Stimulated activated CD8-positive, alpha-beta memory T cell treated with anti-CD3 and anti-CD28 coated beads, Interleukin-2, amount 100 ng/mL, for 1 hour (primary cell): ENCODE measurements at places on chromosomes 2 and 18.

DNA sequence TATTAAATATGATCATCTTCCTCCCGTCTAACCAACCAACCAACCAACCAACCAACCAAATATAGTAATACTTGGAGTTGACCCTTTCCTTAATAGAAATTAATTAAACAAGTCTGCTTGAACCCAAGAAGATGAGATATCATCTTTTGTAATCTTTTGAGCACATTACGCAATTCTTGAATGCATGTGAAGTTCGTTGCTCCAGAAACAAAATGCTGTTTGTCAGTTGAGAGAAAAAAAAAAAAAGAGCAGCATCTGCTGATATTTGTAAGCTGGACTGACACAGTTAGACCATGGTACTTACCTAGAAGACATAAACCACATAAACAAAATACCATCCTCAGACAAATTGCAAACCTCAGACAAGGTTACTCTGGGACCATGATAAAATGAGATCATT, 9.2 kb upstream of the SERPINB2 start:
- no peak for DNase-seq

GRCh38 chr2:143085125-143085784, 44.0 kb upstream of the ARHGAP15 start:
- DNase-seq, result no peak

DNA sequence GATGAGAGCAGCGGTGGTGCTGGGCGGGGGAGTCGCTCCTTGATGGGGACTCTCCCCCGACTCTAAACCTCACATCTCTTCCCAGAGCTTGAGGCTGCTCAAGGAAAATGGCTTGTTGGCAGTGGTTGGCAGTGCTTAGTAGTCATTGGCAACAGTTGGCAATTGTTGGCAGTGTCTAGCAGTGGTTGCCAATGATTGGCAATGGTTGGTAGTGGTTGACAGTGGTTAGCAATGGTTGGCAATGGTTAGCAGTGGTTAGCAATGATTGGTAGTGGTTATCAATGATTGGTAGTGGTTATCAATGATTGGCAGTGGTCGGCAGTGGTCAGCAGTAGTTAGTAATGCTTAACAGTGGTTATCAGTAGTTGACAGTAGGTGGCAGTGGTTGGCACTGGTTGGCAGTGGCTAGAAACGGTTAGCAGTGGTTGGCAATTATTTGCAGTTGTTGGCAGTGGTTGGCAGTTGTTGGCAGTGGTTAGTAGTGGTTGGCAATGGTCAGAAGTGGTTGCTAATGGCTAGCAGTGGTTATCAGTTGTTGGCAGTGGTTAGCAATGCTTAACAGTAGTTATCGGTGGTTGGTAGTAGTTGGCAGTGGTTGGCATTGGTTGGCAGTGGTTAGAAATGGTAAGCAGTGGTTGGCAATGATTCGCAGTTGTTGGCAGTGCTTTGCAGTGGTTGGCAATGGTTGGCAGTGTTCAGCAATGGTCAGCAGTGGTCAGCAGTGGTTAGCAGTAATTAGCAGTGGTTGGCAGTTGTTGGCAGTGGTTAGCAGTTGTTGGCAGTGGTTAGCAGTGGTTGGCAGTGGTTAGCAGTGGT, 85.4 kb upstream of the OTOS start:
- no peak for DNase-seq

- no peak for DNase-seq
Observed at GRCh38 chr2:67671464-67672450, 274.6 kb downstream of the ETAA1 start.

- DNase-seq, result no peak
Observed at GRCh38 chr18:62437235-62438017, 85.4 kb upstream of the ZCCHC2 start.

DNA sequence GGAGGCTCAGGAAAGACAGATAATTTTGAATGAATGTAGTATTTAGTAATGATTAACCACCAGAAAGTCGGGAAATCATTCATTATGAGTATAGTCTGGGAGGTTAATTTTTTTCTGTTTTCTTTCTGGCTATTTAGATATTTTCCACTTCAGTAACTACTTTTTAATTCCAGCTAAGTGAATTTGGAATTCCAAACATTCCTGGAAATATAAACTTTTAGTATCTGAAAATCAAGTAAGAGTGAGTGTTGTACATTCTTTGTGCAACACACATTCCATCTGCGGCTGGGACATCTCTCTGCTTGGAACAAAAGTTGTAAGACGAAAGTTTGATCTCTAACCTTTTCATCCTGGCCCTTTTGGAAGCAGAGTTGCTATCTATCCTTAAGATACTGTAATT, 275.7 kb upstream of the SPRED2 start:
- DNase-seq, result no peak

GRCh38 chr2:194332799-194333490, 1324.1 kb upstream of the SLC39A10 start:
- no peak for DNase-seq

DNA sequence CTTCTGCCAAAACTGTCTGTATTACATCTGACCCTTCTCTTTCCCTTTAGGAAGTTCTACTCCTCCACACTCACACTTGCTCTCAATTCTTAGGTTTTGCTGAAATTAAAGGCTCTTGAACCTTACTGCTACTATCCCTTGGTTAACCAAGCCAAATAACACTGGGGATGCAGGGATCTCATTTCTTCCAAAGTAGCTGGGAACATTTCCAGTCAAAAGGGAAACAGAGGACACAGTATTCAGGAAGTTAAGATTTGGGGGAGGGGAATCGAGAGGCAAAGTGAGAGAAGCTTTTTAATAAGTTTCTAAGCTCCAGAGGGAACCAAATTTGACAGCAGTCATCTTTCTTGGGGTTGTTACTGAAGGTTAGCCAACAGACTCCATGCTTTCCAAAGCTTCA, 6.2 kb downstream of the SEPTIN2 start:
- DNase-seq, result no peak

GRCh38 chr2:219387306-219388120, at the start of gene DNPEP:
Gene DNPEP (minus strand): TSS chr2:219387912. CDS start chr2:219387794, 118 bp downstream.
- DNase-seq, result peak; percentile 92

GRCh38 chr2:177406182-177406581, 13.6 kb downstream of the AGPS start:
- no peak for DNase-seq

- no peak for DNase-seq
Observed at GRCh38 chr2:162824304-162824703, 14.3 kb downstream of the KCNH7 start.

DNA sequence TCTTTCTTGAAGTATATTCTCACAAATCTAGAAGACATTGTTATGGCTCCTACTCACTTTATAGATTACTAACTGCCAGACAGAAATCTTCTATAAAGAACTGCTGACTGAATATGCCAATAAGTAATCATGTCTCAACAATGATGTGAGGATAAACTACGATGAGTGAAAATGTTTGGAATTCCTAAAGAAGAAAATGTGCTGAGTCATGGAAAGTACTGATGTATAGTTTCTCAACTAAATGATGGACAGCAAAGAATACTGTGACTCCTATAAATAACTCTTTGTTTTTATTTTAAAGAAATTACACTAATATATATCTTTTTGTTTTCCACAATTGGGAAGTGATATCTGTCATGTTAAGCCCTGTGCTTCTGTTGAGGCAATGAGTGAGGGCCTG, 232.9 kb downstream of the LNPK start:
- DNase-seq, result no peak

DNA sequence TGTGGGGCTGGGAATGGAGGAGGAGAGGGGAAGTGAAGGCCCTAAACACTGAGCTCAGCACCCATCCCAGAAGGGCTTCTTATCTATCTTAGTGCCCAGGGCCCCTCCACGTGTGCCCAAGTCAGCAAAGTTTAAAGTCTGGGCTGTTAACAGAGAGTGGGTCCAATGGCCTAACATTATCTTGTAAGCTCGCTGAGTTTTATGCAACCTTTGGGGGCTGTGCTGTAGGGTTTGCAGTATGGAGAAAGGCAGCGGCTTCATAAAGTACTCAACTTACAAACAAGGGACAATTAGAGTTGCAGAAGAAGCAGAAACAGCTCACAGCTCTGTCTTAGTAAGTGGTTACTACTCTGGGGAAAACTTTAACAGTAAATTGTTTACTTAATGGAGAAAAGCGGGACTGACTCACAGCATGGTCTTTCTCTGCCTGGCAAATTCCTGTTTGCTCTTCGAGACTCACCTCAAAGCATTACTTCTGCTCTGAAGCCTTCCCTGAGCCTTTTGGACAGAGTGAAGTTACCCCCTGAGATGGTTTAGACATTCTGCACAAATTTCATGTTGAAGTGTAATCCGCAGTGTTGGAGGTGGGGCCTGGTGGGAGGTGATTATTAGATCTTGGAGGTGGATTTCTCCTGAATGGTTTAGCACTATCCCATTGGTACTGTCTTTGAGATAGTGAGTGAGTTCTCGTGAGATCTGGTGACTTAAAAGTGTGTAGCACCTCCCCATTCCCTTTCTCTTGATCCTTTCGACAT, 9.0 kb downstream of the ENOSF1 start:
- DNase-seq, result no peak

DNA sequence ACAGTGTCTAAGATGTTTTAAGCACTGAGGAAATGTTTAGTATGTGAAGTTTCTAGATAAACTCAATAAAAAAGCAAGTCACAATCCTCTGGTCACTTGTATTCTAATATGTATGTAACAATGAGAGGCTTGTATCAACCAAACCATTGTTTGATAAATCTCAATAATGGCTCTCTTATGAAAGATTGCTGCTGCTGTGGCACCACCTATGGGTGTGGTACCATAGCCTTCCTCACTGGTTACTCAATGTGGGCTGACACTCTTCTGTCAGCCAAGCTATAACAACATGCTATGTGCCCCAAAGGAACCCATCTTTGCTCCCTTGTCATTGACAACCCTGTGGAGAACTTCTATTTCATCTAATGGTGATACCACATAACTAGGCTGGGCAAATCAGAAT, 12.6 kb upstream of the RAB1A start:
- DNase-seq, result no peak

DNA sequence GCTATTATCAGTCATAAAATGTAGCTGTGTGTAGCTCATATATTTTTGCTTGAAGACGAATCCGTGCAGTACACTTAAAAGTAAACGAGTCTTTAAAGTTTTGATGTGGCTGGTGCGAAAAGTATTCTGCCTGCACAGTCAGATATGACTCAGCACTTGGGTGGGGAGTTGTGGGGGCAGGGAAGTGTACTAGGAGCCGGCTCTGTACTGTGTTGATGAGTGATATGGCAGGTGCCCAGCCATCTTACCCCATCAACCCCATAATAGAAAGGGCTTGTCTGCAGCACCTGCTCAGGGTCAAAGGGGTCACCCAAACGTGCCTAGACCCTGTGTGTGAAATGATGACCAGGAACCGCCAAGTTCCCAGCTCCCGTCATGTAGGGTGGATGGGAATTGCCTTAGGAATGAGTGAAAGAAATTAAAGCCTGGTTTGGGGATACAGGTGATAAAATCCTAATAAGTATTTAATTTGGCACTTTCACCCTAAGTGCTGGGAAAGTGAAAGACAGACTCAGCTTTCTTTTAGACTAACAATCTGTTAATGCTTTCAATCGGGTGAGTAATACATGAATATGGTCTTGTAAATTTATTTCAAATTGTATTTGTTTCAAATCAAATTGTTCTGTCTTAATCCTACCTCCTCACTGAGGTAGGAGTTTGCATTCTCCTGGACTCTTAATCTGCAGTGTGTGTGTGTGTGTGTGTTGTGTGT, 48.0 kb downstream of the BCL2L11 start:
- no peak for DNase-seq

DNA sequence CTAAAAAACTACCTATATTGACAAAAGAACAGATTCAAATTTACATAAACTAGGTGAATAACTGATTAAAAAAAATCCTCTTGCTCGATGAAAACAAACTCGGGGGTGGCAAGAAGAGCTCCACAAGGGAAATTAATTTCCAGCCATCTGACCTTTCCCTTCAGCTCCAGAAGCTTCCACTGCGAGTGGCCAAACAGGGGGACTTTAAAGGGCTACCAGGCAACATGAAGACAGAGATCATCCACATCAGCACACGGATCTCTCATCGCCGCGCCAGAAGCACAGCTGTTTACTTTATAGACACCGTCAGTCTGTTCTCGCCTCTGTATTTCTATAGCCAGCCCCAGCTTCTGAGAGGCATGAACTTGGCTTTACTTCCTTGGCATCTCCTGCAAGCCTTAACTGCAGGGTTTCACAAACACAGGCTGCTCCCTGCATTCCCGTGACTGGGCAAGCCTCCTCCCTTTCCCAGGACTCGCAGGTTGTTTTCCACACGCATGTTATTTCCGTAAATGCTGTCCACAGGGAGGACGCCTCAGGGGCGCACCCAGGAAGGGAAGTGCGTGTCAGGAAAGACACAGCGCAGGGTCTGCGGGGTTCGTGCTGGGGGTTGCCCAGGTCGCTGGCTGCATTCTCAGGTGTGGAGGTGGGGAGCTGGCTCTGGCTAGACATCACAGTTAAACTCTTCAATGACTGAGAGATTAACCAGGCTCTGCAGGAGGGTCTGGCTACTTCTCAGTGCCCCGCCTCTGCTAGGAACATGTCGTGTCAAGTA, 85.0 kb downstream of the USP40 start:
- no peak for DNase-seq

GRCh38 chr2:105490956-105491355, 92.1 kb upstream of the FHL2 start:
- DNase-seq, result no peak

GRCh38 chr2:12076810-12077209, 330.4 kb downstream of the LPIN1 start:
- no peak for DNase-seq

DNA sequence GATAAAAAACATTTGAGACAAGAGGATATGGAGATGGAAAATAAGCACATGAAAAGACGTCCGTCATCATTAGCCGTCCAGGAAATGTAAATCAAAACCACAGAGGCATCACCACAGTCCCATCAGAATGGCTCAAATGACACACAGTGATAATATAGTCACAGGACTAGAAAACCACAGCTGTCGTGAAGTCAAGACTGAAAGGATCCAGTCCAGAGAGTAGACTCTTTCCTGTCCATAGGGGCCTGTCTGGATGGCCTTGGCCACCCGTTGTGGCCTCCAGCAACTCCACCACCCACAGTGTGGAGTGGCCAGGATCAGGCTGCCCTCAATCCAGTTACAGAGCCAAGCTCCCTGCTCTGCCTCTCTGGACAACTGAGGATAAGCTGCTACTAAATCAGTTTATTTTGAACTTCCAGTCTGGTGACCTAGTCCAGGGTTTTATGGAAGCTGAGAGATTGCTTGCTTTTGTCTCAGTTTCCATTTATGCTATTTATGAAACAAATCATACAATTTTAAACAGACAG, 60.4 kb downstream of the RHOB start:
- no peak for DNase-seq
